ENCODE measurements at places on chromosomes 2 and 18. TPM values are rescaled to one million over a fixed set of nuclear protein-coding genes. Genes with fewer than 3 reads are reported as not detected.

GULP1 gene
- polyA plus RNA-seq = 2.4 TPM

RNF125 gene
- 2.7 TPM for polyA plus RNA-seq

GRCh38 chr2:27001950-27002349, 30.8 kb upstream of the TMEM214 start:
- DNase-seq = no peak

DNA sequence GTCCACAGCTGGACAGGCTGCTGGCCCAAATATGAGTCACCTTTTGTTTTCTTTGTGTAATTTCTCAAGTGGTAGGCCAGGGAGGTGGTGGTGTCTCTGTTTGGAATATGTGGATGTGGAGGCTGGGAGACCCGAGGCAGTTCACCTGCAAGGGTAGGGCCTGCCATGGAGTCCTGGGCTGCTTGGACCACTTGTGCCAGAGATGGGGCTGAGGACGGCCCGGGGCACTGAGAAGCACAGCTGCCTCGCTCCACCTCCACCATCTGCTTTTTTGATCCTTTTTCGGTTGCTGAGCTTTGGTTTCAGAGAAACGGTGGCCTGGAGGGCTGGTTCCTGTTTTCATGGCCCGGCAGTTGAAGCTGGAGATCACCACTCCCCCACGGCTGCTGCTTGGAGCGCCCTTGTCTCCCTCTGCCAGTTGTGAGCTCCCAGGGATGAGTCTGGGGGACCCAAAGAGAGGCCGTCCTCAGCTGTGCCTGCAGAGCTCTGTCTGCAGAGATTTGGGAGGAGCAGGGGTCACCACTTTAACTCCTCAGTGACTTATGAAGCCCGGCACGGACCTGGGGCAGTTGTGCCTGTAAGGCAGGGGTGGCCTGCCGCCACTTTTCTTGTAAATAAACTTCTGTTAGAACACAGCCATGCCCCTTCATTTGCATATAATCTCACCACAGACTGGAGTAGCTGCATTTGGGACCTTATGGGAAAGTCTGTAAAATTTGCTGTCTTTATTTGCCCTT, 67.6 kb upstream of the MCFD2 start:
- DNase-seq = no peak

Data from heart right ventricle (tissue), 16 donors.